GM04503 (cell line): ENCODE measurements at places on chromosomes 3 and 15.
A peak's percentile ranks its signal among the peaks of the same experiment; 100 is the strongest.

DNA sequence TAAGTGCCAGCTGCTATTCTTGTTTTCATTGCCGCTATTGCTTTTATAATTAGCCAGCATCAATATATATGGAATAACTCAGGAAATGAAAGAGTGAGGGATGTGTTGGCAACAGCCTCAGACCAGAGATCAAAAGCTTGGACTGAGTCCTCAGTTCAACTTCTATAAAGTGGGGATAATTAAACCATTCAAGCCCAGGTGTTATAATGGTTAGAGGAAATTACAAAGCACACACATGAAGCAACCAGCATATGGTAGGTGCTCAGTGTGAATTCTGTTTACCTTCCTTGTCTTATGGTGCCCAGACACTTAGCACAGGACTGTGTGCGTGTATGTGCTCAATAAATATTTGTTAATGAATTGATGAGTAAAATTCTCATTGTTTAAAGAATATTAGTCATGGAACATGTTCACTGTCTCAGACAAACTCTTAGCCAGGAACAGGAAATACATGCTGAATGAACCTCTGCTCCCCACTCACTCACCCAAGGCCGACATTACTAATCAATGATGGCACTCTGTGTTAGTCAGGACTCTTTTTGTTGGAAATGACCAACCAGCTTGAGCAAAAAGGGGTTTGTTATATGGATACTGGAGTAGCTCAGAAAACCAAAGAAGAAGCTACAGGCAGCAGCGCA lies 16.7 kb upstream of the CCDC174 start:
- no peak for DNase-seq

DNA sequence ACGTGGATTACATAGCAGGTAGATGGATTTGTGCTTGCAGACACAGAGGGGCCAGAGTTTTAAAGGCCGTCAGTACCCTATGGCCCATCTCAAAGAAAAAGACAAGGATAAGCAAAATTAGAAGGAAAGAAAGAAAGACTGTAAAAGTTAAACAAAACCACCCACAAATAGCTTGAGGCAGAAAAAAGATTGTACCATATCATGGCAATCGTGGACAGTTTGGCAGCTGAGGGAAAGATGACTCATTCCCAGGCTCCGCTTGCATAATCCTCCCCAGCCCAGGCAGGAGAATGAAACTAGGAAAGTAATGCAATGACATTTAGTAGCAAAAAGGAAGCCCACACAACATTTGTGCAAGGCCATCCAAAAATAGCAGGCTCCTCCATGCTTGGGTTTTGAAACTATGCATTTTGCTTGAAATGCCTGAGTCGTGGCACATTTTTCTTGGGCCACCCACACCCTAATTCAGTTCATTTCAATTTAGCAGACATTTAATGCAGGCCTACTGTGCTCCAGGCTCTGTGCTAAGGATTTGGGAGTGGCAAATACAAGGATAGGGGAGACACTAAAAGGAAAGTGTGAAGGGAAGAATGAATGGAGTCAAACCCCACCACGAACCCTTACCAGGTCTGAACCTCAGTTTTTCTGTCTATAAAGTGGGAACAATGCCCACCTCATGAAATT lies 40.9 kb upstream of the SMAD3 start:
- peak; percentile 91 for DNase-seq

GRCh38 chr3:79976466-79976865 lies 208.7 kb upstream of the ROBO1 start:
- DNase-seq, result no peak

- no peak for DNase-seq
Observed at GRCh38 chr3:141660614-141660947, 77.5 kb upstream of the RNF7 start.

DNA sequence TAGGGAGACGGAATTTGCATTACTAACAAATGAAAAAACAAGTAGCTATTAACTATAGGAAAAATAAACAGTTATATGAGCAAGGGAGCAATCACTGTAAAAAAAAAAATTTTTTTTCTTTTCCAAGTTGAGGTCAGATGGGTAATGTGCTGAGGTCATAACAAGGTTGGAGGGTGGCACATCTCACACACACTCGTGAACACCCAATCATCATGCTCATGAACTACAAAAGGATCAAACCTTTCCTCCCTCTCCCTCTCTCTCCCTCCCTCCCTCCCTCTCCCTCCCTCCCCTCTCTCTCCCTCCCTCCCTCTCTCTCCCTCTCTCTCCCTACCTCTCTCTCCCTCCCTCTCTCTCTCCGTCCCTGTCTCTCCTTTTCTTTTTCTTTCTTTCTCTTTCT lies 97.9 kb upstream of the CGNL1 start:
- no peak for DNase-seq

- DNase-seq, result no peak
Observed at GRCh38 chr15:78991476-78991875, 46.6 kb upstream of the CTSH start.

- no peak for DNase-seq
Observed at GRCh38 chr15:39625856-39626255, 45.0 kb downstream of the THBS1 start.

- no peak for DNase-seq
Observed at GRCh38 chr3:56610669-56611335, 53.8 kb downstream of the CCDC66 start.

- no peak for DNase-seq
Observed at GRCh38 chr3:129039271-129040038, 21.1 kb upstream of the GP9 start.

DNA sequence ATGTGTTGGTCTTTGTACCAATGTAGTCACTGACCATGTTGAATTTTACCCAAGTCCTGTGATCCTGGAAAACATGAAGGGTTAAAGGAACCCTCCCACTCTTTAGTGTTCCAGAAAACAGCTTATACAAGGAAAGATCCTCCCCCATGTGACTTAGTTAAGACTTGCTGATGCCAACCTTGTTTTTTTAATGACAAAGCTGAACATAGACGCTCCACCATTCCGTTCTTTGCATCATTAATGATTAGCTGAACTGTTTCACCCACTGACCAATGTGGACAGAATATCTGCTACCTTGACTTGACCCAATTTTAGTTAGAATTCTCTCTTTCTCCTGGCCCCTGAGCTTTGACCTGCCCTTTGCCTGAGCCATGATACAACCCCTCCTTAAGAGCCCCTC lies 3.5 kb upstream of the WDR72 start:
- DNase-seq, result no peak

DNA sequence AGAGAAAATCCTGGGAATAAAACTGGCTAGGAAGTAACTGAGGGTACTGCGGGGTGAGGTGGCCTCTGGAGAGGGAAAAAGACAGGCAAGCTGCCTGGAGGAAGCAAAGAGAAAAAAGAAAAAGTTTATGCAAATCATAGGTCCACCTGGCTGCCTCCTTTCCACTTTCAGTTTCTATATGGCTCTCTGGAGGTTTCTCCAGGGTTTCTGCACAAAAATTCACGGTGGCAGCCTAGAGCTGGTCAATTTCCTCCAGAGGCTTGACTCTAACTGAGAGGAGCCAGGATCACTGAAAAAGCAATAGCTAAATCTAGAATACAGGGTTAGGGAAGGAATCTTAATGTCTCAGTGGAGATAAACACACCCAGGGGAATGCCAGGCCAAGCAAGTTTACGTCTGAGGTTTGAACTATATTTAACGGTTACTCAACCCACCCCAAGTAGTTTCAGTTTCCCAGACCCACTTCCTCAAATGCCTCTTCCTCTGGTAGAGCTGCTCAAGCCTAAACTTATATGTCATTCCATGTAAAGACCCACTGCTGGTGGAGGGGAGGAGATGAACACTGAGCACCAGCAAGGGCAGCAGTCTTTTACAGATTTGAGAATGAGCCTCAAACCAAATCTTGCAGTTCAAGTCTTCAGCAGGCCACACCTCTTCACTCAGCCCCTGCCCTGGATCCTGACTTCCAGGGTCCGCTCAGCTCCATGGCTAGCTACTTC lies 5.7 kb downstream of the LYSMD2 start:
- DNase-seq, result no peak

DNA sequence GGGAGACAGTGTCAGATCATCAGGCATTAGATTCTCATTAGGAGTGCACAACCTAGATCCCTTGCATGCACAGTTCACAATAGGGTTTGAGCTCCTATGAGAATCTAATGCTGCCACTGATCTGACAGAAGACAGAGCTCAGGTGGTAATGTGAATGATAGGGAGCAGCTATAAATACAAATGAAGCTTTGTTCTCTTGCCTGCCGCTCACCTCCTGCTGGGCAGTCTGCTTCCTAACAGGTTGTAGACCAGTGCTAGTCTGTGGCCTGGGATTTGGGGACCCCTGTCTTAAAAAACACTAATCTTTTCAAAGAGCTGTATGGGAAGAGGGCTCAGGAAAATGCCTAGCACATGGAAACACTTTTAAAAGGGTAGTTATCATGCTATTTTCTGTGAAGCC lies 50.9 kb upstream of the PARP14 start:
- DNase-seq, result no peak

GRCh38 chr15:73987681-73988444 lies 4.2 kb downstream of the STOML1 start:
- DNase-seq, result no peak

DNA sequence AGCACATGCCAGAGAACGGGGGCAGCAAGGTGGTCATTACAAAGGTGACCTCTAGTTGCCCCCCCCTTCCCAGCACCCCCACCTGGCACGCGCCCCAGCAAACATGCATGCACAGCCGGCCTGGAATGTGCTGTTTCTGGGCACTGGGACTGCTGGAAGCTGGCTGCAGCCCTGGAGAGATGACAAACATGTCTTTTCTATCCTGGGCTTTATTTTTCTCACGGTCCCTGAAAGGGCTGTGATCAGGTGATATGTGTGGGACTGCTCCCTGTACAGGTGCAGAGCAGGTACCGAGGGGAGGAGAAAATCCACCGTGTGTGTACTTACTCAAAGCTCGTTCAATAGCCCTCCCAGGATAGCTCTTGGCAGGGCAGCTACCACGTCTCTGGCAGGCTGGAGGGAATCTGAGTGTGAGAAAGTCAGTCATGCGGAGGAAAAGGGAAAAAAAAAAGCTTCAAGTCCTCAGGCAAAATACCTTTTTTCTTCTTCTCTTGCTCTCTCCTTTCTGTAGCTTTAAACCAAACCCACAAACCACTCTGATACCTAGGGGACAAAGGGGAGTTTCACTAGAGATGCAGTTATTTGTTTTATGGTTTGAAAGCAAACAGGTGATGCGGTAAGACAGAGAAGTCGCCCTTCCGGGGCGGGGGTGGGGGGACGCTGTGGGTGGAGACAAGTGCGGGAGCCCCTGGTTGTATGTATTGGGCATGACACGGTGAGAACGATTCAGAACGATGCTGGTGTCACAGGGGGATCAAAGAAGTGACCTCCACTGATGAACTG lies 5.0 kb upstream of the HES1 start:
- no peak for DNase-seq

DNA sequence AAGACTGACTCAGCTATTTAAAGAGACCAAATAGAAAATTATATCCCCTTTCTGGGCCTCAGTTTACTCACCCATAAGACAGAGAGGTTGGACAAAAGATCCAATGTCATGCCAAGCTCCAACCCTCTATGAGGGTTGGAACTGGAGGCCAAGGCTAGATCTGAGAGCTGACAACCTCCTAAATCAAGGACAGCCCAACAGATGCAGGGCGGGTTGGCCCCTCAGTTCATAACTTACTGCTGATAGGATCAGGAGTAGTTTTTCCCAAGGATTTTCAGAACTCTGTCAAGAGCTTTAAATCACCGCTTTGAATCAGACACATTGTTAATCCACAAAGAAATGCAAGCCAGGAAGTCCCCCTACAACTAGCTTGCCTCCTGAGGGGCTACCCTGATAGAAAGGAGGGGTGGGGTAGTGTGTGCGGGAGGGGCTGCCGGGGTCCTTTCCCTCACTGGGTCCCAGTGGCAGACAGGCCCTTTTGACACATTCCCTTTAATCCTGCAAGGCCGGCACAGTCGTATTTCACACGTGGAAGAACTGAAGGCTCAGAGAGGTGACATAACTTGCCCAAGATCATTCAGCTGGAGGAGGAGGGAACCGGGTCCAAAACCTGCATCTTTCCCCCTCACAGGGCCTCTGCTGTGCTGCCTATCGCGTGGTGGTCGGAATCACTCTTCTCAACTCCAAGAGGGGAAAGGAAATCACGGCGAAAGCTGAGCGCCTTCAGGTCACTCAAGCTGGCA lies 21.4 kb downstream of the BMF start:
- DNase-seq, result no peak

- no peak for DNase-seq
Observed at GRCh38 chr3:192224634-192225155, 502.6 kb downstream of the FGF12 start.

- no peak for DNase-seq
Observed at GRCh38 chr3:169836078-169836941, 23.6 kb upstream of the LRRC34 start.

- no peak for DNase-seq
Observed at GRCh38 chr15:101490922-101491733, 1.6 kb upstream of the PCSK6 start.

DNA sequence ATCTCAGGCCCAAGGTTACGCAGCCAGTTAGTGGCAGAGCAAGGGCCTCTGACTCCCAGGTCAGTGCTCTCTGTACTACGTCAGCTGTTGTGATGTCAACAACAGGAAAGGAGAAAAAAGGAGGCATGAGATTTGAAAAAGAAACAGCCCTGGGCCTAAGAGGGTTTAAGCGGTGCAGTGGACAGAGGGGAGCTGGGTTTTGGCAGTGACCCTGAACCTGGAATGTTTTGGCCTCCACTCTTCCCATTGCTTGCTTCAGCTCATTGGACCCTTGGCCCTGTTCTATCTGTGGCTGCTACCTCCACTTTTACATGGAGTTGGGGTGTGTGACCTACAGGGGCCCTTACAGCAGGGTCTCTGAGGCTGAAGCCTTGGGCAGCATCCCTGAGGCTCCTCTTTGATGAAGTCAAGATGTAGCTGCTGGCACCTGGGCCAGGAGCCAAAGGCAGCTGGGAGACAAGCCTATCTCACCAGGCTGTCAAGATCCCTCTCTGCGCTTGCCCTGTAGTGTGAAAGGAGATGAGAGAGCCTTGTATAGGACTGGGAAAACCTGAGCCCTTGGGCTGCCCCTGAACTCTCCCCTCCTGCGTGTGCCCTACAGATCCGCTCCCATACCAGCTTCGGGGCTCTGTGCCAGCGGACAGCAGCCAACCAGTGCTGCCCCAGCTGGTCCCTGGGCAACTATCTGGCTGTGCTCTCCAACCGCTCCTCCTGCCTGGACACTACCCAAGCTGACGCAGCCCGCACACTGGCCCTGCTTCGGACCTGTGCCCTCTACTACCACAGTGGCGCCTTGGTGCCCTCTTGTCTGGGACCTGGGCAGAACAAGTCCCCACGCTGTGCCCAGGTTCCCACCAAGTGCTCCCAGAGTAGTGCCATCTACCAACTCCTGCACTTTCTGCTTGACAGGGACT lies 8.7 kb downstream of the DISP2 start:
- DNase-seq, result no peak

GRCh38 chr3:10007126-10007782 lies 19.0 kb upstream of the FANCD2 start:
- no peak for DNase-seq

GRCh38 chr3:148763156-148763680 lies 64.4 kb upstream of the CPB1 start:
- DNase-seq, result no peak
